ENCODE measurements at places on chromosomes 5 and 9.

DNA sequence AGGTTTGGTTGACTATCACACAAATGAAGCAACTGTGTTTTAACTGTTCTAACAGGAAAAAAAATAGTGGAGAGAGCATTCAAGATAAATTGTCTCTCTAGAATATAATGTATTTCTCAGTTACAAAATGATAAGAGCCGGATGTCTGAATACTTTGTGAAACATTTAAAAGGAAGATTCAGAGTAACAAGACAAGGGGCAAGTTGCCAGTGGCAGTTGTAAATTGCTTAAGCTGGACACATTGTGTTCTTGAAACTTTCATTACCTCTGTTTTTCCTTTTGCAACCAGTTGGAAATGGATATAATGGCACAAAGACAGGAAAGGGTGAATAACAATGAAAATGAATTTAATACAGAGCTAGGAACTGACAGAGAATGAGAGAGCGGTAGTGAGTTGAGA, 15.2 kb upstream of the TBCA start:
- ATAC-seq: no peak

DNA sequence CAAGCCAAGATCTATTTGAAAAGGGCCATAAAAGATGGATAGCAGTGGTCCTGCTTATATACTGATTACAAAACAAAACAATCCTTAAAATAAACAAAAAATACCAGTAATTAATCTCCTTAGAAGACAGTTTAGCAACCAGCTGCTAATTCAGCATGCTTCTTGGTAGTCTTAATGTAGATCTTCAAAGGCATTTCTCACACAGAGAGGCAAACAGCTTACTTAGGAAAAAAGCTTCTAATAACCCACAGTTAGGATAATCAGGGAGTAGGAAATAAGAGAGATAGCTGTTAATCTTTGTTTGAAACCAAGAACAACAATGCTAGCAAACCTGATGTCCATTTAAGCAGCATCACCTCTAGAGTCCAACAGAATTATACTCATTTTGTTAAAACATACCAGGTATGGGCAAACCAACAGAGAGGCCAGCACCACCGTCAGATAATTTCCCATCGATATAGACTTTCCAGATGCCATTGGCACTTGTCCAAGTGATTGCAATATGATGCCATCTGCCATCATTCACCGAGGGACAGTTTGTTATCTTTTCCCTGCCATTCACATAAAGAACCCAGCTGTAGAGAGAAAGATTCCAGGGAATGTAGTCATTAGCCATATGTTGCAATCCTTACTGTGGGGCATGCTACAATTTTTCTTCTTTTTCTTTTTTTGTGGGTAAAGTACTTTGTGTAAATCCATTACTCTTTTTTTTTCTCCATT, 105.6 kb upstream of the TXNDC8 start:
- no peak for ATAC-seq

DNA sequence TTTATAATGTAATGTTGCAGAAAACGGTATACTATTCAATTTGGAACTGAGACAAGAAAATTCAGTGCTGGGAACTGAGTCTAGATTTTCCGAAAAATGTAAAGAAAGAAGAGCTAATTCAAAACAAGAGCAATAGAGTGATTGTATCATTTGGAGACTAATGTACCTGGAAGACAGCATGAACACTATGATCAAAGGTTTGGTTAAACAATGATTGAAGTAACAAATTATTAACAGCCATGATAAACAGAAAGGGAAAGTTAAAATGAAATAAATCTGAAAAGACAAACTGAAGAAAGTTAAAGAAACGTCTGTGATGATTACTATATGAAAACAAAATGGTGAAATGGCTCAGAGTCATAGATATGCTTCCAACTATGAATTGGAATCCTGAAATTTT, 300.6 kb upstream of the MPDZ start:
- ATAC-seq: no peak

DNA sequence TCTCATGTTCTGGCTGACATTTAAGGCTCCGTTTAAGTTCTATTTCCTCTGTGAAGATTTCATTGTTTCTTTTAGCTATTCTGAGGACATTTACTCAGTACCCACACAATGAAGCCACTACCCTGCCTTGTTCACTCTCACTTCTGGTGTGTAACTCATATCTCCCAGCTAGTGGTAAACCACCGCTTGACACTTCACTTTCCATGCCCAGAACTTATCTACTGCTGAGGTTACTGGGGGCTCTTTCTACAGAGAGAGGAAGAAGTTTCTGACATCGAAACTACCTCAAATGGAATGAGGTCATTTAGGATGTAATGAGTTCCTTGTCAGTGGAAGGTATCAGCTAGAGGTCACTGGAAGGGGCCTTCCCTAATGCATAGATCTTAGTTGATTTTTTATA, 501.5 kb downstream of the DMAC1 start:
- no peak for ATAC-seq

All from SK-N-SH treated with all-trans-retinoic acid at 6 μM for 48 hours (cell line).